ENCODE measurements at places on chromosomes 2 and 18. TPM values are rescaled to one million over a fixed set of nuclear protein-coding genes. Genes with fewer than 3 reads are reported as not detected.

GRCh38 chr2:237732790-237733381 lies 65.7 kb upstream of the RBM44 start:
- no peak for DNase-seq

DNA sequence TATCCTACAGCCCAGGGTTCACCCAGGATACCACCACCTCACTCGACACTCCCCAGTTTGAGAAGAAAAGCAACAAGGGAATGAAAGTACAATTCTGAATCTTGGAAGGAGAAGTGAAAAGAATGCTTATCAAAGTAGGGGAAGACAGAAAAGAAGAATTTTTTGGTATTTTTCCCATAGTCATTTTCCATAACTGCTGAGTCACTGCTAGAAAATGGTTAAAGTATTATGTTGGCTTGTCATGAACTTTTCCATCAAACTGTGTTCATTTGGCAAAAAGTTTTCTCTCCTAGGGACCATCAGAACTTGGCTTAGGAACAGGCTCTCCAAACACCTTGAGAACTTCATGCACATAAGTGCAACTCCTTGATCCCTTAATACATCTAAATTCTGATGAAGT lies 192.0 kb downstream of the BCL11A start:
- no peak for DNase-seq

DNA sequence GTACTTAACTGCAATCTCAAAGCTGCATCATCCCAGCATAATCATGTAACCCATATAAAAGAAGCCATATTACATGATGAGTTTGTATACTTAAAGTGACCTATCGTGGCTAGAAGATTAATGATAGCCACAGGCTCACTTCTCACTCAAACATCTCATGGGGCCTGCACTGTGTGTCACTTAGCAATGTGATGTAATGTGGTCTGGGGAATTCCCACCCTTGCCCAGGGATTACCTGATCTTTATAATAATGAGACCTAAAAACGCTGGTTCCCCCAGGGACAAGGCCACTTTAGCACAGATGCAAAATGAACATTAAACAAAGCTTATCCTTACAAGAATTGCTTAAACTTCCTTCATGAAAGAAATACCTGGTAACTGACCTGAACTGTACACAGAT lies 427.1 kb upstream of the CNTNAP5 start:
- DNase-seq = no peak

GRCh38 chr18:77131100-77131651 lies 1.4 kb downstream of the MBP start:
- no peak for DNase-seq

DNA sequence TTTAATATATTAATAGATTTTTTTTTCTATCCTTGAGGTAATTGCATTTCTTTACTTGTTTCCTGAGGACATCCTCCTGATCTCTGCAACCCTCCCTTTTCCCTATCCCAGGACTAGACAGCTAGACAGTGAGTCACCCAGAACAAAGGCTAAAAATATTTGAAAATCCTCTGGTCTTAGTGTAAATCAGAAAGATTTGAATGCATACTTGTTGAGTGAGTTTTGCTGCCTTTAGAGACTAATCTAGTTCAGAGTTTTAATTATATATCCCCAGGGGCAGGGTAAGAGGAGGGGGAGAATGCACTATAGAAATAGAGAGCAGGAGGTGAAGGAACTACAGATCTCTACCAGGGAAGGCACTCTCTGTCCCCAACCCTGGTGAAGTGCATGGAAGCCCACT lies 202.3 kb upstream of the TCF4 start:
- peak; percentile 58 for DNase-seq

DNA sequence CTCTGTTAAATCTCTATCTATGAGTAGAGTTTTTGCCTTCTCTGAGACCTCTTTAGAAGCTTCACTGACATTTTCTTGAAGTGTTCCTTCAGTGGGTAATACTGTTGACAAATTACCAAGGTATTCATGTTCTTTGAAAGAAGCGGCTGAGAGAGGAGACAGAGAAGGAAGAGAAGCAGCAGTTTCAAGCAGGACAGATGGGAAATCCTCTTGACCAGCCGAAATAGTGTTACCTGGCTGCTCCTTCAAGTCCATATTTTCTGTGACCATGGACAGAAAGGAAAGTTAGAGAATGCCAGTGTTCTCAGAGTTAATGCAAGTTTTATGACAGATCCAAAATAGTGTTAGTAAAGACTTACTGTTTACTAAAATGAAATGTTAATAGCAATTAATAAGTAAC lies 23.0 kb downstream of the RTN4 start:
- no peak for DNase-seq

DNA sequence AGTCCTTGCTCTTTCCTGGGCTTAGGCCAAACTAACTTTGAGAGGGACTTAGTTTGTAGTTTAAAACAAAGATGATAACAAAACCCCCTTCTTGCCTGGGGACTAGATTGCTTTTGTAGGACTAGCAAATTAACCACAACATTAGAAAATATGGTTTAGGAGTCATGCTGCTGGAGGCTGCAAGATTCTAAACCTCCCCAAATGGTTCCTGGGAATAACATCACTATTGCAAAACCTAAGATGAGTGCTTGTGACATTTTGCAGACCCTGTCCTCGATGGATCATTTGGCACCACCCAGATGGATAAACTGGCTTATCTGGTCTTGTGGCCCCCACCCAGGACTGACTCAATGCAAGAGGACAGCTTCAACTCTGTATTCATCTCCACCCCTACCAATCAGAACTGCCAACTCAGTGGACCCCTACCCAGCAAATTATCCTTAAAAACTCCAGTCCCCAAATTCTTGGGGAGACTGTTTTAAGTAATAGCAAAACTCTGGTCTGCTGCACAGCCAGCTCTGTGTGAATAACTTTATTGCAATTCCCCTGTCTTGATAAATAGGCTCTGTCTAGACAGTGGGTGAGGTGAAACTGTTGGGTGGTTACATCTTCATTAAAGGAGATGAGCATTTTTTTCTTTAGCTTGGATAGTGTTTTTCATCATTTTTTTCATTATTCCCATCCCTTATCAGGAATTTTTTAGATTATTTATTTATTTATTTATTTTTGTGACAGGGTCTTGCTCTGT lies 58.9 kb downstream of the SPTBN1 start:
- DNase-seq = no peak

- no peak for DNase-seq
These were observed 65.7 kb downstream of the RRM2 start for GRCh38 chr2:10188211-10188610.

GRCh38 chr18:51290860-51291259 lies 93.4 kb upstream of the MEX3C start:
- no peak for DNase-seq

DNA sequence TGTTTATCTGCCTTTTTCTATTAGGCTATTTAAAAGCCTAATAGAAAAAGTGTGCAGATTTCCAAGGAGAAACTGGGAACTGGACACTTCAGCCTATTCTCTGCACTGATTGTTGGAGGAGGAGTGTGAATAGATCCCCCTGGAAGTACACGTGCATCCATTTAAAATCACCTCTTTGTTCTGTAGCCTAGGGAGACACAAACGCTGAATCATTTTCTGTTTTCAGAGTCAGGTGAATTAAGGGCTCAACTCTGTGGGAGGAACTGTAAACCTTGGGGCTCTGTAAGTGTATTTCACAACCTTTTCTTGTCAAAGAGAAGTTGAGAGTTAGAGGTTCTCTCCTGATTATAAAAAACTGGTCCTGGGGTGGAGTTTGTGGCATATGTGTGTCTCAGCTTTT lies 159.7 kb downstream of the SPAG16 start:
- DNase-seq = no peak

DNA sequence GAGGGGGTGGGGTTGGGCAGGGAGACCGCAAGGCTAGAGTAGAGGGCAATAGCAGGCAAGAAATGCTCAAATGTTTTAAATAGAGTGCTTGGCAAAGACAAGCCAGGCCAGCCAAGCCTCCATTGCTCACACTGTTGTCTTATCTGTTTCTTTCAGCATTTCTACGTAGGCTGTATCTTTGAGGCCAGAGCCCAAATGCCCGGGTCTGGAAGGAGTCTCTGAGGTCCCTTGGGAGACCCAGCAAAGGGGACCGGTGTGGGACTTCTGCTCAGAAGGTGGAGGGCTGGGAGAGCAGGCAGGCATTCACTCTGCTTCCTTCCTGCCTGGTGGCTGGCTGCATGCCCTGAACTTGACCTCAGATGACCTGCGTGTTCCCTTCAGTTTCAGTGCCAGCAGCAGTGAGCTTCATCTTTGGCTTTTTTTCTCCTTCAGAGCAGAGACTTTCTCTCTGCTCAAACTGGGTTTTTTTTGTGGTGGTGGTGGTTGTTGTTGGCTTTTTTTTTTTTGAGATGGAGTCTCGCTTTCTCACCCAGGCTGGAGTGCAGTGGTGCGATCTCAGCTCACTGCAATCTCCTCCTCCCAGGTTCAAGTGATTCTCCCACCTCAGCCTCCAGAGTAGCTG lies 13.7 kb upstream of the TET3 start:
- no peak for DNase-seq

DNA sequence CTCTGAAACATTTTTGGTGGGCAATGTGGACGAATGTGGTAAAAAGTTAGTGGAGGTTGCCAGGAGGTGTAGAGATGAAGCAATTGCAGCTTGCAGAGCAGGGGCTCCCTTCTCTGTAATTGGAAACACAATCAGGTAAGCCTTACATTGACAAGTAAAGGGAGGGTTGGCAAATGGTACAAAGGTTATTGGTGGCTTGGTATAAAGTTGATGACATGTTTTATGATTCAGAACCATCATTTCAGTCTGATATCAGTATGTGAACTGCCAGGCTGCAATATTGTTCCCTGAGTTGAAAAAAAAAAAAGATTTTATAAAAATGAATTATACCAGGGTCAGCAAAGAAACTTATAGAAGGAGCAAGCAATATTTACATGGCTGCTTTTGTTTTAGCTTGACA lies 14.4 kb upstream of the DLX1 start:
- DNase-seq = no peak

GRCh38 chr2:158745866-158746382 lies 49.2 kb upstream of the DAPL1 start:
- no peak for DNase-seq

DNA sequence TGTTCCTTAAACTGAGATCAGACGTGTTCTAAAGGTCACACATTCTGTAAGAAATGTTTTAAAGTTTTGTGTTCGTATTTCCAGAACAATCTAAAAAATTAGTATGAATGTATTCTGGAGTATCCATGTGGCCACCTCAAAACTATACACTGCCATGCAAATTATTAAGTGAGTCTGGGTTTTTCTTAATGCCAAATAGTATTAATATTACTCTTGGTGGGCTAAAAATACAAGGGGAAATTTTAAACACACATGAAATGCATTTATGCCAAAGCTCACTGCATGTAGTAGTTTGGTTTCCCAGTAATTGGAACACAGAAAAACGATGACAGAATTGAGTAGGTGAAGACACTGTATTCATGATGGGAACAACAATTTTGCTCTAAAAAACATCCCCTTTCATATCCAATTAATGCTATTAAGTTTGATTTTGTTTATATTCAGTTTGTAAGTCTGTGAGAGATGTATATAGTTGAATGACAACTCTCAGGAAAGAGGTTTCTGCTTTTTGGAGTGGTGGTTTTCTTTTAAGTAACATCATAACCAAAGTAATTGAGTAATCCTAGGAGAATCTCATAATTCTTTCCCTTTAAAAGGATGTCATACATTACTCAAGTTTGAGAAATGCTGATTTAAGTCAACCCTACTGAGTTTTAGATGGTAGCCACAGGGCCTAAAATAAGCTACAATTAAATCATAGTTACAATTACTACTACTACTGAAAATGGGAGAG lies 75.7 kb upstream of the CDCA7 start:
- DNase-seq = no peak

- no peak for DNase-seq
These were observed 177.8 kb downstream of the ST6GAL2 start for GRCh38 chr2:106708209-106708608.

DNA sequence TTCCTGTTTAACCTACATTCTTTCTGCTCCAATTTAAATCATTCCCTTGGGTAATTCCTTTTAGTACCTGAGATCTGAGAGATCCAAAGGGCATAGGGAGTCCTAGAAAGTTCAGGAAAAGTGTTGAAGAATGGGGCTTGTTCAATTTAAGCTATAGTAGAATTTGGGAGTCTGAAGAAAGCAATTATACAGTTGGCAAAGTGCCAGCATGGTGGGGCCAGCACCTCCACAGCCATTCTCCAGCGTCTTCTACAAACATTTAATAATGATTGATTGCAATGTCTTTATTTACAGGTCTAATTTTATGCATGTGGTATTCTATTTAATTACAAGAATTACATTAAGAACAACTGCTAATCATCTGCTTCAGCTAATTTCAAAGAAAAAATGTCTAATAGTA lies 957.7 kb upstream of the GYPC start:
- DNase-seq = no peak

DNA sequence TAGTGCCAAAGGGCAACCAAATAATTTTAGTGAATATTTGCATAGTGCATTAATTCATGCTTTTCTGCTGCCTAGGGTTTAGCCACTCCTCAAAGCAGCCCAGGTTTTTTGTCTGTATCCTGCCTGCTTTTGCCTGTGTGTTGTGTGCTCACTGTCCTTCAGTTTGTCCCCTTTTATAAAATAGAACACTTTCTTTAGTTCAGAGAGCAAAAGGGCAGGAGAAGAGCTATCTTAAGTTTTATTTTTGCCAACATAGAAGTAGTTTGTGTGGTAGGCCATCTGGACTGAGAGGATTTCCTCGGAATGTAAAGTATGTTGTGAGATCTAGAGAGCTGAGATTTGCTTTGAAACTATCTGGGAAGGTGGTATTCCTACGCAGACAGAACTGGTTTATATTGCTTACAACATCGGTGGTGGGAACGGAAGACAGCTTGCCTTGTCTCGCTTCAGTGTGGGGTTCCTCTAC lies 64.9 kb downstream of the EML4 start:
- no peak for DNase-seq

DNA sequence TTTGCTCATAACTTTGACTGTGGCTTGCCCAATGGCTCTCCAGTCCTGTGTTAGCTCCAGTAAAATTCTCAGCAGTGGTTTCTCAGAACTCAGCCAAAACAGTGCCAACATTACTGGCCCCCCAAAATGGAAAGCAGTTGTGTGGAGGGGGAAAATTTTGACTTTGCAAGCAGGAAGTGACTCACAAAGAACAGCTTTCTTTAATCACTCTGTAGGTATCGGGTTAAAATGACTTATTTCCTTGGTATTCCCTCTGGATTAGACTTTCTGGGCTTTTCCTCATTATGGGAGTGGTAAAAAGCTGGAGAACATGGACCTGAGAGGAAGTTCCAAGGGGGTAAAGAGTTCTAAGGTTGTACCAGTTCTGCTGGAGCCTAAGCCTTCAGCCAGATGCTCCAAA lies 175.7 kb upstream of the RND3 start:
- DNase-seq = no peak

Gene DYNAP
- not detected for total RNA-seq

Gene DSC2
- total RNA-seq = 0.64 TPM

Gene NT5C1B
- not detected for total RNA-seq

Gene C2orf49
- total RNA-seq = 13.0 TPM

Gene RAB1A
- 126 TPM for total RNA-seq

Gene HOXD12
- total RNA-seq = not detected

Gene MEMO1
- 67.9 TPM for total RNA-seq

Gene LYPD1
- total RNA-seq = 29.2 TPM

Gene COL4A4
- total RNA-seq = under 0.01 TPM

Gene FAM110C
- total RNA-seq = 0.34 TPM

Gene ALPG
- not detected for total RNA-seq

Gene CPS1
- total RNA-seq = 0.53 TPM

Gene ACTG2
- total RNA-seq = not detected

Measured in glomerular endothelial cell (primary cell).